Activated T-helper 1 cell treated with anti-CD3 and anti-CD28 coated beads, Interleukin-2, amount 50 U/mL, for 16 hours (primary cell): ENCODE measurements at places on chromosomes 7 and 10.

DNA sequence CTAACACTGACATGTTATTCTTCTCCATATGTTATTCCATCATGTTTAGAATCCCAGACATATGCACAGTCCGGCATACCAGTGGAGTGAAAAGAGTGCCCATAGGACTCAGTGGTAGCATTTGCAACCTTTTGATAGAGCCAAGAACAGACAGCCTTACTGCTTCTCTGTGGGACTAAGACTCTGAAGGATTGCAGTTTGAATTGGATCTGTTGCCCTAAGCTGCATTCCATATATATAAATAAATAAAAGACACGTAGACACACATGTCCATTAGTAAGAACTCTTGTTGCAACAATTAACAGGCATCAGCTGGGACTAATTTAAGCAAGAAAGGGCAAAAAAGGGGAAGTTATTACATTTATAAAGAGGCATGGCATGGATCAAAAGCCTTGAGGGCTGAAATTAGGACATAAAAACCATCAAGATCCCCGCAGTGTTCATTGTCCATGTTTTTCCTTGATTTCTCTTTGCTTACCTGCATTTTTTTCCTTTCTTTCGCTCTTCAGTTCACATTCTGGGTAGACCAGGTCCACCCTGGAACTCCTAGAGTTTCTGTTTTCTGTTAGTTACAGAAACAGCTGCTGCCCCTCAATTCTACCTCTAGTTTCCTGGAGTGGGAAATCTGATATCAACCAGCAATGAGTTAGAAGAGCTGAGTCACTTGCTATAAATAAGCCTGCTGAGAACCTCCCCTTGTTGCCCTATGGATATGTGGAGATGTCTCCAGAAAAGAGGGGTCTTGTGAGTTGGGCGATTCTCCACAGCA, 132.4 kb downstream of the SORCS1 start:
- DNase-seq, result no peak

GRCh38 chr7:132232406-132232805, 343.9 kb downstream of the PLXNA4 start:
- no peak for DNase-seq

- no peak for DNase-seq
Measured at GRCh38 chr10:89373916-89374711, 3.7 kb upstream of the IFIT1B start.

DNA sequence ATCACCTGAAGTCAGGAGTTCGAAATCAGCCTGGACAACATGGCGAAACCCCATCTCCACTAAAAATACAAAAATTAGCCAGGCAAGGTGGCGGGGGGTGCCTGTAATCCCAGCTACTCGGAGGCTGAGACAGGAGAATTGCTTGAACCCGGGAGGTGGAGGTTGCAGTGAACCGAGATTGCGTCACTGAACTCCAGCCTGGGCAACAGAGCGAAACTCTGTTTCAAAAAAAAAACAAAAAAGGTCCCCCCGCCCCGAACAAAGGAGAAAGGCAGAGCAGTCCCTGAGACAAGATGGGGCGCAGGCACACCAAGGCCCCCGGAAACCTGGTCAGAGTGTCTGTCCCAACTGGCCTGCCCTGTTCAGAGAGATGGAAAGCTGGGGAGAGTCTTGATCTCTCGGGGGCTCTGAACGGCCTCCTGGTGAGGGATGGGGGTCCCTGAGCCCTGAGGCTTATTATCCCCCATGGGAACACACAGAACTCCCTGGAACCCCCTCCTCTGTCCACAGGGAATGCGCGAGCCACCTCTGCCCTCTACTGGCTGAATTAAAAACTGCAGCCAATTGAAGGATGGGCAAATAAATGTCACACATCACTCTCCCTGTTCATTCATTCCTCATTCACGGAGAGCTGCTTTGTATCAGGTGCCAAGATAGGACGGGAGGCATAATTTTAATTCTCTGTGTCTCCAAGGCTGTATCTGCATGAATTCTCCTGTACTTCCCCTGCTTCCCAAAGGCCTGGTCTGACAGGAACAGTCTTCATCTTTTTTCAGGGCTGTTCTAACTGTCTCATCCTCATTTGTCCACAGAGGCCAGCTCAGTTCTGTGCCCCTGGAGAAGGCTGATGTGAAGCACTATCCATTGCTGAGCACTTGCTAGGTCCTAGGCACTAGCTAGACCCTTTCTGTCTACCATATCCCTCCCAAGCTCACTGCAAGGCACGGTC, 28.9 kb downstream of the MAT1A start:
- DNase-seq, result no peak

DNA sequence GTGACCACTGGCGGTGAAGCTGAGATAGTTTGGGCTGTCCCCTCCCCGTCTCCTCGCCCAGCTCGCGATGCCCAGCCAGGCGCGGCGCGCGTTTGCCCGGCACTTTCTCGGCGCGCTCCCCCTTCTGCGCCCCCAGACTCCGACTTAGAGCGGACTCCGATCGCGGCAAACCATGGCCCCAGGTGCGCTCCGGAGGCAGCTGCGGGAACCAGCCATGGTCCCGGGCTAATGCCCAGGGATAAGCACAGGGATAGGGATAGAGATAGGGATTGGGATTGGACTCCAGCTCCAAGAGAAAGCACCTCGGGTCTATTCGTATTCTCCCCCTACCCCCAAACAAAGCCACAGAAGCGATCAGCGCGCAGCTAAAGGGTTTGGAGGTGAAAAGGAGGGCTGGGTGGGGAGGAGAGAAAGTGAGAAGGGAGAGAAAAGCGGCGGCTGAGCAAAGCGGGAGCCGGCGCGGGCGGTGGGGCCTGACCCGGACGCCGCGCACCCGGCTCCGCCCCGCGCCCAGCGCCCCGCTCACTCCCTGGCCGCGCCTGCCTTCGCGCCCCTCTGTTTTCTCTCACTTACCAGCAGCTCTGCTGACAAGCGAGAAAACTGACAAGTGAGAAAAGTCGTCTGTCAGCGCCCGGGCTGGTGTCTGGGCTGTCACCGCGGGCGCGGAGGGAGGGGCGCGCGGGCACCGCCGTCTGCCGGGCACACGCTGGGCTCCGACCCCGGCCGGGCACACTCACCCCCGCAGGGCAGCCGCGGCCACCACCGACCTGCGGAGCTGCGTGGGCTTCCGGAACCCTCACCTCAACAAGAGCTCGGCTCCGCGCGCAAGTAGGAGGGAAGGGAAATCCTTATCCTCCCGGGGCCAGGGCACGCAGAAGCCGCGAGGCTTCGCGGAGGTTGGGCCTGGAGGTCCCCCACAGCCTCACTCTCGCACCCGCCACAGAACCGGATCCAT, at the start of gene PDE1C:
Gene PDE1C, minus strand, starts transcription at position 2 of the 955 bp plus-strand sequence.
- DNase-seq, result no peak

DNA sequence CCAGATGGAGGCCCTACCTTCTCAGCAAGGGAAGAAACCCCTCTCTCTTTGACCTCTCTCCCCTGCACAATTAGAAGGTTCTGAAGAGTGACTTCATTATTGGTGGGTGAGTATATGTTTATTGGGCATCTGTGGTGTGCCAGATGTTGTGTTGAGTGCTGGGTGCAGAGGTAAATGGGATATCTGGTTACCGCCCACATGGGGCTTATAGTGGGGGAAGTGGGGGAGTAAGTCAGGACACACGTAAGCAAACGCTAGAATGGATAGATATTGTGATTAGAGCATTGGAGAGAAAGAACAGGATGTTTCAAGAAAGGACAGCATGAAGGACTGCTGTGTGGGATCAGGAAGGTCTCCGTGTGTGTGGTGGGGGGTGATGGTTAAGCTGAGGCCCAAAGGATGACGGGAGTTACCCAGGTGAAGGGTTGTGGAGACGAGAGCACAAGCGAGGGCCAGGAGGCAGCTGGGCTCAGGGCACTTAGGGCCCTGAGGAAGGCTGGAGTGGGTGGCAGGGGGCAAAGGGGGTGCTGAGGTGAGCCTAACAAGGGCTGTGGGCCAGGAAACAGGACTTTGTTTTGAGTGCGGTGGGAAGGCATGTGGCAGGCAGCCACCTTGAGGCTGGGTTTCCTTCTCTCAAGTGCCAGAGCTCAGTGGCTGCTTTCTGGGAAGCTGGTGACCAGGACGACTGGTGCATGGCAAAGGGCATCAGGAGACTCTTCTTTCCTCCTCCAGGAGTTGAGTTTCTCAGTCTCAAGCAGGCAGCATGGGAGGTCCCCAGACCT, 299.9 kb downstream of the RPS24 start:
- DNase-seq, result no peak

DNA sequence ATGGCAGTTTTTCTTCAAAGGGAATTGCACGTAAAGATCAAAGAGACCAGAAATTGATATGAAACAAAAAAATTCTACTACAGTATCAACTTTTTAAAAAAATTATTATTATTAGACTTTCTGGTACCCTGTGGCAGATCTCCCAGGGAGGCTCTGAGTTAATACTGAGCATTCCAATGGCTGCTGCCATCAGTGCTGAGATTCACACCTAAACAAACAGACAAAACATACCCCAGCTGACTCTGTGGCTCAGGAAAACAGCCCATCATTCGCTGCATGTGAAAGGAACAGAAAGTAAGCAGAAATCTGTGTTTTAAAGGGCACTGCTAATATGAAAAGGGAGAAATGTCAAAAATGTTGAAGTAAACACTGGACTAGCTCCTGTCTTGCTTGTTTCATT, 118.4 kb downstream of the GRM3 start:
- DNase-seq, result no peak

- DNase-seq, result no peak
Measured at GRCh38 chr10:35058134-35058533, 32.0 kb downstream of the CUL2 start.

- no peak for DNase-seq
Measured at GRCh38 chr7:17781491-17782215, 158.6 kb downstream of the SNX13 start.

DNA sequence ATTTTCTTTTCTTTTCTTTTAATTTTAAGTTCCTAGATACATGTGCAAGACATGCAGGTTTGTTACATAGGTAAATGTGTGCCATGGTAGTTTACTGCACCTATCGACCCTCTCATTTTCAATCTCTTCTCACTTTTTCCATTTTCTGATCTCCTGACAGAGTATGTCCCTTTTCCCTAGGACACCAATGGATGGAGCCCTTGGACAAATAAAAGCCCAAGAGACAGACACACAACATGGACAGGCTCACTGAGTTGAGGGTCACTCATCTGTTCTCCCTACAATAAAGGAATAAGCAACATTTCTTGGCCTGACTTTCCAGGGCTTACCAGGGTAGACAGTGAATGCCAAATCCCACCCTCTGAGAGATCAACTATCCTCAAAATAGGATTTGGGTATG, 15.2 kb upstream of the UBE2D1 start:
- no peak for DNase-seq

DNA sequence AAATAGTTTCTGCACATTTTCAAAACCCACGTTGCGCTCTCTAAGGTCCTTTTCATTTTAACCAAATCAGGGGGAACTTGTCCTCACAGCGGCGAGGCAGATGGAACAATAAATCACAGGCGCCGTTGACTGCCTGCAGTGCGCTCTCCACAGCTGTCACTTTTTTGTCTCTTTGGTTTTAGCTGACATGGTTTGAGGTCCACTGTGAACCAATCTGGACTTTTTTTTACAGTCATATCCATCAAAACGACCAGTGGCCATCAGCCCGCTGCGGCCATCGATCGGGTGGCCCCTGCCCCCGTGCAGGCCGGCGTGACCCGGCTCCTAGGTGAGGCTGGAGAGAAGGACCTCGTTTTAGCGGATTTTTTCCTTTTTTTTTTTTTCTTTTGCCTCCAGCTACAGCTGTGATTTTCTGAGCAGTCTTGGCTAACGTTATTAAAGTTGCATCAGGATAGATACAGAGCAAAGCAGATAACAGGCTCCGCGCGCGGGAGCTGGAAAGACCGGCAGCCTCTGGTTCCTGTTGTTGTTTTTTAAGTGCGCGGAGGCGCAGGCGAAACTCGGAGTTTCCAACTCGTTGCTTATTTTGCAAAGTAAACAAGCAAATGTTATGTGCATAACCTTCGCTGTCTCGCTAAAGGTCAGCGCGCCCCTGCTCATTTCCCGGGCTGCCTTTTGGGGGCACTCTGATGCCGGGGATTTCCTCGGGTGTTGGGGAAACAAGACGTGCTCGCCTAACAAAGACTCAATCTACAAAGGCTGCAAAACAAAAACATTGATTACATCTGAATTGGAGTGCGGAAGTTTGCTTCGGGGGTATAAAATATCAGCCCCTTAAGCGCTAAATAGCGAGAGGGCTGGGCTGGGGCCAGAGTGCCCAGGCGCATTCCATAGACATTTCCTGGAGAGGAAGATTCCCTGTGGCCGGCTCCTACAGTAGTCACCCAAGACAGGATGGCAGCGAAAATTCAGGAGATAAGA, 414.8 kb upstream of the MKI67 start:
- DNase-seq, result no peak

GRCh38 chr7:139830292-139830691, 1.2 kb downstream of the TBXAS1 start:
- DNase-seq, result no peak

GRCh38 chr10:102764470-102765161, 20.9 kb downstream of the WBP1L start:
- DNase-seq, result no peak

DNA sequence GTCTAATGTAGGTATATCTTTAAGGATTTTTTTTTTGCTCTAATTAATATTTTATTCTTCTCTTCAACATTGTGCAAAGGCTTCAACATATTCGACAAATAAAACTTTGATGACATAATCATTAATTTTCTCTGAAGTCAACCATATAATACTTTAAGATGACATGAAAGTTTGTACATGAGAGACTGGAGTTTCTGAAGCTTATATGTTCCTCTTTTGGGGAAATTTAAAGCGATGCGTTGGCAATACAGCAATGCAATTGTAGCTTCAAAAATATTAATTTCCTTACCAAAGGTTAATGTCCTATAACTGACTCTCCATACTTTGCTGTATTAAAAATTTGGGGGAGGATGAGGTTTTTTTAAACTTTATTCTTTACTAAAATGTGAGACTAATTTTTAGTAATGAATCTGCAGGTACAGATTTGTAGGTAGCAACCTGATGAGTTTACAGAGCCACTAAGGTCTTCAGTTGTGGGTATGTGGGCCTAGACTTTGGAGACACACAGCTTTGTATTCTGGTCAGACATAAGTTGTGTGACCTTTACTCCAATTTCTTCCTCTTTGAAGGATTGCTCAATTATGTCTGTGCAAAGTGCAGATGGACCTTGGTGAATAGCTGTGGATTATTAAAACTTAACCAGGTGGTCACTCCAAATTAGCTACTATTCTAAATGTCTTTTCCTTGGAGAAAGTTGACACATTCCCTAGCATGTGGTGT, 18.0 kb upstream of the LIPA start:
- DNase-seq, result no peak

DNA sequence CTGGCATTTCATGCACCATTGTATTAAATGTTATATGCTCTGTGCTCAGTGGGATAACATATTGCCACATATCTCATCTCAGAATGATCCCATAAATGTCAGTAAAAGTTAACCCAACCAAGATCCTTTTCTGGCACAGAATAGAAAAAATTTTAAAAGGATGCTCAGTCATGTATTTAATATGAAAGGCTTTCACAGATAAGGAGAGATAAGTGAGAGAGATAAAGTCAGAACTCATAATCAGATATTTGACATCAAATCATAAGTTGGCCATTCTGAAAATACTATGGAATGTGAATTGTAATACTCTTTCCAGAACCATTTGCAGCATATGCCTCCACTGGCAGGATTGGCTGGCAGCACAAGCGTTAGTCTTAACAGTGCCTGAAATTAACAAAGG, 38.5 kb downstream of the PLEKHA8 start:
- DNase-seq, result no peak
